ENCODE measurements at places on chromosomes 5 and 9.

DNA sequence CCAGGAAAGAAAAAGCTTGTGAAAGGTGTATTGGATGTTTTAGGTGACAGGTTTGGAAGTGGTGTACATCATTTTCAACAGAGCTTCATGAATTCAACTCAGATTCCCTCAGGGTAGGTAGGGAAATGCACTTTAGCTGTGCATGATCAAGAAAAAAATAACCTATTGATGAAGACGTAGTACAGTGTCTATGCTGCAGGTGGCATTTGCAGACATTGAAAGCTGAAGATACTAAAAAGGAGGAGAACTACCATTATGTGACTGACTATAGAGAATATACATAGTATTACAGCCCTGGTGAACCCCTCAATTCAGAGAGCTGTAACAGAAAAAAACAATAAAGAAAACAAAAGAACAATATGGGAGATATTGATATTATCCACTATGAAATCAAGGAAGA lies 2344.7 kb upstream of the ACO1 start:
- peak; percentile 13 for DNase-seq

DNA sequence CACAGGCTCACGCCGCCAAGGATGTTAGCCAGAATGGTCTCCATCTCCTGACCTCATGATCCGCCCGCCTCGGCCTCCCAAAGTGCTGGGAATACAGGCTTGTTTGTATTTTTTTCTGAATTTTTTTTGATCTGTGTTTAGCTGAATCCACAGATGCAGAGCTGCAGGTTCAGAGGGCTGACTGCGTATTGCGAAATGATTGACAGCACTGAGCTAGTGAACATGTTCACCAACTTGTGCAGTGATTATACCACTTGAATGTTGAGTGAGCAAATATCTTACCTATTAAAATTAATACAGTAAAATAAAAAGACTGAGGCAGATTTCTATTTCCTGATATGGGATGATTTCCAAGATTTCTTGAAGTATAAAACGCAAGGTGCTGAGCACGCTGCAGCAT lies 123.1 kb upstream of the PHYKPL start:
- peak; percentile 41 for DNase-seq

DNA sequence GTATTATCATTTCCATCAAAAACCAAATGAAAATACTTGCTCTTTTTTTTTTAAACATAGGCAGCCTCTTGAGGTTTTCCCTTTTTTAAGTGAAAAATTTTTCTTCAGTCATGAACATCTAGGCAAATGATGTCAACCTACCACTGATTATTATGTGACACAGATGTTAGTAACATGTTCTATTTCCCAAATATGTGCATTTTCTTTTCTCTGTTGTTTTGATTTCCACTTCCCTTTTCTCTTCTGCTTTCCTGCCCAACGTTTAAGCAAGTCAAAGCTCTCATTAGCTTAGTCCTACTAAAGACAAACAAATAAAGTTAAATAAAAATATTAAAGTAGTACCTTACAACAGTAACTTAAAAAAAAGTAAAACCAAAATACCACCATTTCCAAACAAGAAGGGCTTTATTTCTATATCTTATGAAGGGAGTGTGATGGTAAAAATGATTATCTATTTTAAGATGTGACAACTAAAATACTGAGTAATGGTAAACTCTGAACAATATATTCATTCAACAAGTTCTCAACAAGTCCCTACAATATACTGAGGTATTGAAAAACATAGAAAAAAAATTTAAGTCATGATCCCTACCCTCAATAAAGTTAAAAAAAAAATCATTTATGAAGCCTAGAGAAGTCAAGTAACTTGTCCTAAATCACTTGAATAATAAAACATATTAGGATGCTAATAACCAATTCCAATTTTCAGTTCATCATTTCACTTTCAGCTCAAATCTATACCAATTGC lies 9.4 kb downstream of the SLC38A9 start:
- DNase-seq: no peak

GRCh38 chr9:82757924-82758323 lies 305.0 kb downstream of the RASEF start:
- DNase-seq: no peak

GRCh38 chr5:164868761-164869160 lies 1363.3 kb downstream of the MAT2B start:
- peak; percentile 51 for DNase-seq

- no peak for DNase-seq
Observed at GRCh38 chr9:124390794-124391658, 24.2 kb downstream of the PSMB7 start.

DNA sequence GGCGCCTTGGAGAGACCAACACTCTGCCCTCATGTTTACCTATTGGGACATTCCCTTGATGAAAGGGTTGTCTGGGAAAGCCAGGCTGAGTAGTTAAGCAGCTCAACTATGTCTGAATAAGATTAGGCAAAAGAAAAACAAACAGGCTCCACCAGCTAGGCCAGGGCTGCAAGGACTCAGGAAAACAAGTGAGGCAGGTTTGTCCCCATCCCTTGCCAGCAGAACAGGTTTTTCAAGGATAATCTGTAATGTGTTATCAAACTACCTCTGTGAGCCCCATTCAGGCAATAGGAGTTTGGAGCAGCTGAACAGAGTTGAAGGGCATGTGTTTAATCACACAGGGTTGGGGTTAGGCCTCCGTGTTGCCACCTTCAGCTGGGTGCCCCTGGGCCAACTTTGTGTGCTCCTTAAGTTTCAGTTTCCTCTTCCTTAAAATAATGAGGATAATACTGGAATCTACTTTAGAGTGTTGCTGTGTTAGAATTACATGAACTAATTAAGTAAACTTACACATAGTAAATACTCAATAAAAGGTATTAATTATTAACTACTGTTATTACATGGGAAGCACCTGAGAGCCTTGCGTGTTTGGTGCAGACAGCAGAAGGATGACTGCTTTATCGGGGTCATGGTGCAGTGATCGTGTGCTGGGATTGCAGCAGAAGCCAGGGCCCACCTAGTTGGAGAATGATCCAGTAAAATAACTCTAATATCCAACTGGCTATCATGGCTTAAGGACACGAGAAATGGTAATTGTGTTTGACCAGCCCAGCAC lies 72.1 kb upstream of the ATP10B start:
- no peak for DNase-seq

GRCh38 chr9:109228093-109228642 lies 61.1 kb upstream of the FRRS1L start:
- no peak for DNase-seq

DNA sequence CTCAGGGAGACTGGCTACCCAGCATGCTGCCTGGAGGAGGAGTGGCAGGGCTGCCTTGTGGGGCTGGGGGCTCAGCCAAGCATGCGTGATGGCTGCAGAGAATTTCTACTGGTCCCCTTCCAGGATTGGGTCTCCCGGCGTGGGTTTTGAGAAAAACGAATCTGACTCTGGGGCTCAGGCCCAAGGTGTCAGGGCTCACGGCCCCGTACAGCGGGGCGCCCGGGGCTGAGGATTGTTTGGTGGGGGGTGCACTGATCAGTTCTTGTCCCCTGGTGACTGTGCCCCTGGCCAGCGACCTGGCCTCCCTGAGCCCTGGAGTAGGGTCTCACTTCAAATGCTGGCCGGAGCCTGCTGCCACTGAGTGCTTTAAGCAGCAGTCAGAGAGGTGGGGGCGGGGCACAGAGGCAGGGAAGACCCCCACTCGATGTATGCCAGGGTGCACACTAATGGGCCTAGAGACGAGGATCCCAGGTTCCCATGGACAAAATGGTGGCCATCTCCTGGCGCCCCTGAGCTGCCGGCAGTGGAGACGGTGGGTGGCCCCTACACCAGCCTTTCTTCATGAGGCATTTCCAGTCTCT lies 45.5 kb upstream of the RNU6ATAC start:
- DNase-seq: no peak

- DNase-seq: no peak
Observed at GRCh38 chr9:88809355-88810161, 181.7 kb upstream of the S1PR3 start.

- no peak for DNase-seq
Observed at GRCh38 chr5:66129144-66129543, 15.0 kb upstream of the SREK1 start.

DNA sequence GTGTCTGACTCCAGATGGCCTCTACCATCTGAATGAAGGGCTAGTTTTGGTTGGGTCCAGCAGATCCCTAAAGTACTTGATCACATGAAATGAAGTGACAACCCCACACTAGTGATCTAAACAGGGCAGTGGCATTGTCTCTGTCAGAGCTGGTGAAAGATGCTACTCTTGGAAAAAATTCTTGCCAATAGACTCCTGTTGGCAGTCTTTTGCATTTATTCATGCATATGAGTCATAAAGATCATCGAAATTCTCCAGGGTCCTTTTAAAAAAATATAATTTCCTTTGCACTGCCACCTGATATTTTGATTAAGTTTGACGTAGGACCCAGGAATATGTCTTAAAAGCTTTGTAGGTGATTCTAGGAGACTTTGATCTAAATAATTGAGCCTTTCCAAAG lies 135.1 kb upstream of the ELL2 start:
- DNase-seq: no peak

GRCh38 chr9:117415358-117415914 lies 579 bp upstream of the ASTN2 start:
- DNase-seq: no peak

- DNase-seq: peak; percentile 65
Observed at GRCh38 chr5:179819296-179820126, 1.2 kb upstream of the SQSTM1 start.

GRCh38 chr9:70049236-70049635 lies 5.6 kb downstream of the MAMDC2 start:
- no peak for DNase-seq

DNA sequence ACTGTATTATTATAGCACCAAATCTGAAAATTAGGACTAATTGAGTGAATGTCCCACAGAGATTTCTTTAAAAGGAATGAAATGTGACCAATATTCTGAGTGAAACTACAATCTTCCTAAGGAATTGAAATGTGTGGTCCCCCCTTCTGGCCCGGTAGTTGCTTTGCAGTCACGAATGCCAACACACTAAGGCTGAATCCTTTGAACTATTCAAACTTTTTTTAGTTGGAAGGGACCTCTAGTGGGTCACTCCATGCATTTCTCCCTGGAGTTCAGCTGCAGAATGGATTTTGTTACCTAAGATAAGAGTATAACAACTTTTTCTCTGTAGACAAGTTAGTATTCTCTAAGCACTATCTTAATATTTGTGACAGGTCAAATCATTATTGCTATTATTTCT lies 2.8 kb downstream of the CDH6 start:
- peak; percentile 10 for DNase-seq

DNA sequence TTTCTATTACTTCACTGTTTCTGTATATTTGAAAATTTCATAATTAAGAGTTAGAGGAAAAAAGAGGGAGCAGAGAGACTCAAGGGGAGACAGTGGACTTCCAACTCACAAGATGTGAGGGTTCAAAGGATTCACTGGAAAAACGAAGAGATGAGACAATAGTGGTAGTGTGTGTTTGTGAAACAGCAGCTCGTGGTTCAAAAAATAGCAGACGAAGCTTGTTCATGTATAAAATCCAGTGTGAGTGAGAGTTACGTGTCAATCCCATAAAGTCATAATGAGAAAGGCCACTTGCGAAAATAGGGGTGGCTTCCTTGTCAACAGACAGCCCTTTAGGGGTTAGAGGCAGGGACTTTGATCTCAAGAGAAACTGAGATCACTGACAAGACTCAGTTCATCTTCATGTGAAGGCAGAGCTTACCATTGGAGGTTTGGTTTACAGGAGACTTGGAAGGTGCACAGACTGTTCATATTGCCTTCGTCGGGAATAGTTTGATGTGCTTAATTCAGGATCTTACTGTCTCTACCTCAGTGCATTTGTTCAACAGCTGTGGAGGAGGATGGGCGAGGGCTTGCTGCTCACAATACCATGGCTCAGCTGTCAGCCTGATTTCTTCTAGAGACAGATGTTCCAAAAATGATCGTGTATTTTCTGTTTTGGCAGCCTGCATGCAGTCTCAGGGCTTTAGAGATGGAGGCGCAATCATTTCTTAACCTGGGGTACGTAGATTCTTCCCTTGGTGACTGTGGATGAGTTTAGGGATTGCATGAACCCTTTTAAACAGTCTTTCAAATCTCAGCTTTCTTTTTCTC lies 105.7 kb upstream of the KLF9 start:
- DNase-seq: no peak
